ENCODE measurements at places on chromosomes 7 and 10. TPM values are rescaled to one million over a fixed set of nuclear protein-coding genes. Genes with fewer than 3 reads are reported as not detected.

Gene GBX1
- total RNA-seq: not detected

Gene SRRM3
- 1.0 TPM for total RNA-seq

Gene CREB5
- 3.1 TPM for total RNA-seq

Gene COL28A1
- under 0.01 TPM for total RNA-seq

Gene CALCR
- total RNA-seq: not detected

DNA sequence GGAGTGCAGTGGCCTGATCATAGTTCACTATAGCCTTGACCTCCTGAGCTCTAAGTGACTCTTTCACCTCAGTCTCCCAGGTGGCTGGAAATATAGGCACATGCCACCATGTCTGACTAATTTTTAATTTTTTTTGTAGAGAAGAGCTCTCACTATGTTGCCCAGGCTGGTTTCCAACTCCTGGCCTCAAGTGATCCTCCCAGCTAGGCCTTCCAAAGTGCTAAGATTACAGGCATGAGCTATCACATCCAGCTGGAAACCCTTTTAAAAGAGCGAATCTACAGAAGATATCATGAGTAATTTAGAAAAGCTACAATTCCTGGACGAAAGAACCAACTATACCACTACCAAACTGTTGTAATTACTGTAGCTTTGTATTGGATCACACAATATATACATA lies 394.4 kb upstream of the AUTS2 start:
- DNase-seq: no peak

DNA sequence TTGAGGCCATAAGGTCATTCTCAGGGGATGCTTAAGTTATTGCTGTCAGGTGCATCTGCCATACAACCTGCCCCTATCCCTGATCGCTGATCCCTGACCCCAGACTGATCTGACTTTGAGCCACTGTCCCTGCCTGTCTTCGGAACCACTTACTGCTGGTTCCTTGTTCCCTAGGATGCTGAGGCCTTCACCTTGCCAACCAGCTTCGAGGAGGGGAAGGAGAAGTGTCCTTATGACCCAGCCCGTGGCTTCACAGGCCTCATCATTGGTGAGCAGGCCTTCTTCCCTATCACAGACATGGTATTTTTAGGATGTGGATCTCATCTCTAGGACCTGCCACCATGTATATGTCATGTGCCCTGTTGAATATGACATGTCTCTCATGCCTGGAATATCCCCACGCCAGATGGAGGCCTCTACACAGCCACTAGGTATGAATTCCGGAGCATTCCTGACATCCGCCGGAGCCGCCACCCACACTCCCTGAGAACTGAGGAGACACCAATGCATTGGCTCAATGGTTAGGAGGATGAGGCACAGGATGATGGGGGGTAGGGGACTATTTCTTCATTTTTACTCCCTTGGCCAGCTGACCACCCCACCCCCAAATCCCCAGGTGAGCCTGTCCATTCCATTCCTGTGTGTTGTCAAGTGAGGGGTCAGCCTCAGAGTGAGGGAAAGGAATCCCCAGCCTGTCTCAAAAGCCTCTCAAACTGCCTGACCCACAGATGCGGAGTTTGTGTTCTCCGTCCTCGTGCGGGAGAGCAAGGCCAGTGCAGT lies 9.0 kb downstream of the MRPL43 start:
- DNase-seq: no peak

DNA sequence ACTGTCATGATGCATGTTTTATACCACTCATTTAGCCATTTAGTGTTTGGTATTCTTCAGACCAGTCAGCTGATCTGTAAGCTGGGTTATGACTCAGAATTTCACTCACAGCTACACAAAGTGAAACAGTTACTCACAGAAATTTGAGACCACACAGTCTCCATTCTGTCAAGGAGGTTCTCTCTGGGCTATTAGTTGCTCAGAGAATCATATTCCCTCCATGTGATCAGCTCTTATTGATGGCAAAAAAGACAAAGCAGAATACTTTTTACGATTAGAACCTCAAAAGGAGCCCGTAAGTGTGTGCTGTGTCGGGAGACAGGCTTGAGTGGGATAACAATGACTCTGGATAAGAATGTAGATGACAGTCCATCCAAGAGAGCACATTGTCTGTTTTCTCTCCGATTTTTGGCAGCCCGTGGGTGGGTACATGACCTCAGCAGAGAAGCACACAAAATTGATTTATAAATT lies 277.6 kb upstream of the SORCS1 start:
- peak; percentile 55 for DNase-seq

- no peak for DNase-seq
These were observed 64.6 kb downstream of the OGDH start for GRCh38 chr7:44671069-44671468.

DNA sequence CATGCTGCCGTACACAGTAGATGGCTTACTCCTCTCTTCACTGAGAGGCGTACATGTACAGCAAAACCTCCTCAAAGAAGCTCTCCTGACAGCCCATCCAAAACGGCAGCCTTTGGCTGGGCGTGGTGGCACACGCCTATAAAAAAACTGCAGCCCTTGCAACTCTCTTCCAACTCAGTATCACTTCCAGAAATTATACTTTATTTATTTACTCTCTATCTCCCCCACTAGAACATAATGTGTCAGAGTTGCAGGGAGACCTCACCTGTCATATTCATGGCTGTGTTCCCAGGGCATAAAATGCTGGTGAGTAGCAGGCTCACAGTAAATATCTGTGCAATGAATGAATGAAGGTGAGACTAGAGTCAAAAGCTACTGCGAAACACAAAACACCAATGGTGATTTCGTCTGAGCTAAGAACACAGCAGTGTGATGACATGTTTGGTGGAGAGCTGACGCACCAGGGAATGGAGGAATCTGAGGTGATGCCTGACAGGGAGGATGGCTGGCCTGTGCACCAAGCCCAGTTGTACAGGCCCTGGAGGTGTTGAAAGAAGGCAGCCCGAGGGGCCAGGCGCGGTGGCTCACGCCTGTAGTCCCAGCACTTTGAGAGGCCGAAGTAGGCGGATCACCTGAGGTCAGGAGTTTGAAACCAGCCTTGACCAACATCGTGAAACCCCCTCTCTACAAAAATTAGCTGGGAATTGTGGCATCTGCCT lies 55.3 kb downstream of the COBL start:
- no peak for DNase-seq

GRCh38 chr7:129949292-129950133 lies 3.2 kb downstream of the UBE2H start:
- DNase-seq: peak; percentile 90

DNA sequence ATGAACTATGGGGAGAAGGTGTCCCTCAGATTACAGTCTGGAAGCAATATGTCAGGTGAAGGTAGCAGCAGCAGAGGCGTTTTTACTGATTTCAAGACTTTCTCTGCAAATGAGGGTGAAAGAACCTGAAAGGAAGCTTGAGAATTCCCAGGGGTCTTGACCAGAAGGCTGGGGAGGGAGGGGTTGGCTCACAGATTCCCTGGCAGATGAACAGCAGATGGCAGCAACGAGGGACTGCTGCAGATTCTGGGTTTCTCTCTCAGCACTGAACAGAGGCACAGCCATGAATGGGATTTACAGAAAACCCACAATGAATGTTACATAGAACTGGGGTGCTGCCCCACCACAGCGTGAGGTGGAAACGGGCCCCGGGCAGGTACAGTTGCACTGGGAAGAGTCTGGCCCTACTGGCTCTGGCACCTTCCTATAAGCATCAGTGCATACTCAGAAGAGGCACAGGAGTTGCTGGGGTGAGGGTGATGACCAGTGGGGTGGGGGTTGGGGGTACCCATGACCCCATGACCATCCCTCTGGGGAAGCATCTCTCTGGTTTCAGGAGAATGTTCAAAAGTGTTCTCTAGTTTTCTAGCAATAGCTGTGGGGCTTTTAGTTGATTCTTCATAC lies 317.8 kb downstream of the SH2D4B start:
- DNase-seq: no peak

DNA sequence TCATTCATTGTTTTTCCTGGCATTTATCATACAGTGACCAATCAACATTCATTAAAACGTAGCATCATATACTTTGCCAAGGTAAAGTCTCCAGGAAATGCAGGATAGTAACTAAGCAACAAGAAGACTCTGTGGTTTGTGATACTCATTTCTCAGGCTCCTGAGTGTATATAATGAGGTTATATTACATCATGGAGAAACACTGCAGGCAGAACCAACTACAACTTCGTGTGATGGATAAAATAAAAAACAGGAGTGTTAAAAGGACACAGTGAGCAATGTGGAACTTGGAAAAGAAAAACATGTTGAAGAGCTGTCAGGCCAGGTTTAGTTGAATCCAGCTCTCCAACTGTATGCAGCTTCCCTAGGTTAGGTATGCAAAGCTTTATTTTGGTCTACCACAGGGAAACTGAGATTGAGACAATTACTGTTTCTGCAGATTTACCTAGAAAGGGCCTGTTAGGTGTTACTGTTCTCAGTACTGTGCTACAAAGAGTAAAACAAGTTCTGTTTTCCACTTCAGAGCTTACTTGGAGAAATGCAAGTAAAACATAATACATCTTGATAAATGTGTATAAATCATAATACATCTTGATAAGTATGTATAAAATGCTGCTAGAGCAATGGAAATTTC lies 7.8 kb upstream of the CCNY start:
- DNase-seq: peak; percentile 60

DNA sequence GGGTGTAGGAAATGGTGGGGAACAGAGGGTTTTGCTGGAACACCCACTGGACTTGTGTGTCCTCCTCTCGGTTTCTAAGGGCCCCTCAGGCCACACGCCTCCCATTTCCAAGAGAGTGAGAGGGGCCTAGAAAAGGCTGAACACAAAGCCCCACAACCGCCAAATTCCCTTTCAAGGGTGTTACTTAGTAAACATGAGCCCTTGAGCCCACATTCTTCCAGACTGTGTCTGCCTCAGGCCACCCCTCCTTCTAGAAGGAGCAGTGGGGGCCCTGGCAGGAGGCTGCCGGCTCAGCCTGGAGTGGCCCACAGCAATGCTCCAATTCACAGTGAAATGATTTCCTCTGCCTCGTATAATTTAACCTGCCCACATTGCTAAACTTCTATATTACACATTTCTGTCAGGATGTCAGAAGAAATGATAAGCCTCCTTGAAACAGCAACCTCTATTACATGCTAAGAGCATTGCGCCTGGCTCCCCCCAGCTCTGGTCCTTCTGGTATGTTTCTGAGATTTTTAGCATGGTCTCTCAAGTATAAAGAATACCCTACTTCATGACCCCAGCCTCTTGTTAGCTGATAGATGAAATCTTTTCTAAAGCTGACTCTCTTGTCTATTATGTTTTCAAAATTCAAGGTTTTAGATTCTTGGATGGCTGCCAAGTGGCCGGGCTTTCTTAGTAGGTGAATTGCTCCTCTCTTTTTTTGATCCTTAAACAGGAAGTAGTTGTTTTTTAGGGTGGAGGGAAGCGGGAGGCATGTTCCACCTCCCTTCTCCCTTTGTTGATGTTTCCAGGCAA lies 673.9 kb upstream of the GALNT17 start:
- DNase-seq: no peak

DNA sequence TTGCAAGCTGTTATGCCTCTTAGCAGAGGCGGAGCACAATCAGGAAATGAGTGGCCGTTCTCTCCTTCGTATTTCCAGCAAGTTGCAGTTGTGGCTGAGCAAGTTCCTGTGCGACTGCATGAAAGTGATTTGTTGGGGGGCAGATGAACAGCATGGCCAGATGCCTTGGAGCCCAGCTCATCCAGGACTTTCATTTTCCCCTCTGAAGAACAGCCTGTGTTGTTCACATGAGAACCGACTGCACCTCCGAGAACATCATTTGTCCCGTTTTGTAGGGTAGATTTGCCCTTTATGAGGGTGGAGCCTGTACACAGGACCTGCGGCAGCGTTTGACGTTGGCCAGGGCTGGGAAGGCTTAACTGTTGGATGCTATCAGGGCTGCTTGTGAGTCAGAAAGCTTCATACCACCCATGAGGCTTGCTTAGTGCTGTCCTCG lies 4.4 kb downstream of the BAG3 start:
- peak; percentile 82 for DNase-seq

GRCh38 chr7:144019457-144019856 lies 19.3 kb downstream of the OR6B1 start:
- DNase-seq: peak; percentile 87

DNA sequence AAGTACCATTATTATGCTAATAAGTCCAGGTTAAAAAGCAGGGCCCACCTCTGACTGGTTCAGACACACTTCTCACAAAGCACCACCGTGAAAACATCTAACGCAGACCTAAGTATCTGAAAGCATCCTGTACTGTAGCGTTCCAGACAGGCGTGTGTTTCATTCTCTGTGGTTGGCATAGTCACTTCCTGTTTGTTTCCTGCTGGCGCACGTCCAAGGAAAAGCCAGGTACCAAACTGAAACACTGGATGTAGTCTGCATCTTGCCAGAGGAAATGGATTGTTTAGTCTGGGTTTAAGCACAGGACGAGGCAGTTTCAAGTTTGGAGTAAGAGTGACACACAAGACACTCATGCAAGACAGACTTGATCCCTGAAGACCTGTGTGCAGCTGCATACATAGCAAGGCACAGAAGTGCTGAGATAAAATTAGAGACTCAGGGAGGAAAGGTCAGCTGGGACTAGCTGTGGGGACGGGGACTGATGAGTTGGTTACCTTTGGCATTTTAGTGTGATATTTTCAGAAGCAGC lies 23.3 kb downstream of the BPGM start:
- peak; percentile 94 for DNase-seq

GRCh38 chr7:154480817-154481216 lies 428.6 kb downstream of the DPP6 start:
- no peak for DNase-seq

DNA sequence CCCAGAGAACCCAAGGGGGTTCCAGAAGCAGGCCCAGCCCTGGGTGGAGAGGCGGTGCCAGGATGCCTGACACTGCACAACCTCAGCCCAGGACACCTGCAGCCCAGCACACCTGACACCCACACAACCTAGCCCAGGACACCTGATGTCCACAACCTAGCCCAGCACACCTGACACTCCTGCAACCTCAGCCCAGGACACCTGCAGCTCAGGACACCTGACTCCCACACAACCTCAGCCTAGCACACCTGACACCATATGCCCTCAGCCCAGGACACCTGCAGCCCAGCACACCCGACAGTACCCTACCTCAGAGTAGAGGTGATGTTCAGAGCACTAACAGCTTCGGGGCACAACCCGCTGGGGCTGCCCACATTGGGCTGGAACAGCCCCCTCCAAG lies 87.3 kb downstream of the PAXIP1 start:
- no peak for DNase-seq

Data from fibroblast of lung (primary cell).